A549 treated with GW870086 at 1 μM for 4 hours (cell line): ENCODE measurements at places on chromosomes 5 and 9. TPM values are rescaled to one million over a fixed set of nuclear protein-coding genes. Genes with fewer than 3 reads are reported as not detected.

Gene BRINP1
- total RNA-seq = 0.15 to 0.27 TPM (median 0.17 TPM) in 5 replicates

Gene LRRC26
- 0.70 to 2.1 TPM (median 1.2 TPM) in 5 replicates for total RNA-seq

Gene MOCS2
- total RNA-seq = 30.9 to 37.3 TPM (median 32.7 TPM) in 5 replicates

Gene TMEM215
- total RNA-seq = 0.03 TPM in 2 of 5 replicates, not detected in the others

Gene DDX4
- total RNA-seq = not detected in 5 replicates

Gene UQCRQ
- 448 to 596 TPM (median 521 TPM) in 5 replicates for total RNA-seq

Gene DHFR
- total RNA-seq = 44.9 to 64.8 TPM (median 53.2 TPM) in 5 replicates

Gene LCN15
- total RNA-seq = not detected in 5 replicates

Gene TMEM174
- total RNA-seq = not detected in 5 replicates

Gene F2R
- total RNA-seq = 34.6 to 60.1 TPM (median 53.8 TPM) in 5 replicates

Gene FYB1
- 9.4 to 15.8 TPM (median 13.9 TPM) in 5 replicates for total RNA-seq

Gene LIX1
- not detected in 5 replicates for total RNA-seq

Gene WDR41
- total RNA-seq = 32.7 to 54.1 TPM (median 44.3 TPM) in 5 replicates
